ENCODE measurements at places on chromosomes 5 and 9.

- DNase-seq = no peak
Observed at GRCh38 chr9:79176014-79176697, 395.6 kb upstream of the TLE4 start.

- no peak for DNase-seq
Observed at GRCh38 chr9:90547896-90548295, 94.7 kb downstream of the DIRAS2 start.

GRCh38 chr5:151465476-151465875, 18.1 kb downstream of the SLC36A1 start:
- no peak for DNase-seq

DNA sequence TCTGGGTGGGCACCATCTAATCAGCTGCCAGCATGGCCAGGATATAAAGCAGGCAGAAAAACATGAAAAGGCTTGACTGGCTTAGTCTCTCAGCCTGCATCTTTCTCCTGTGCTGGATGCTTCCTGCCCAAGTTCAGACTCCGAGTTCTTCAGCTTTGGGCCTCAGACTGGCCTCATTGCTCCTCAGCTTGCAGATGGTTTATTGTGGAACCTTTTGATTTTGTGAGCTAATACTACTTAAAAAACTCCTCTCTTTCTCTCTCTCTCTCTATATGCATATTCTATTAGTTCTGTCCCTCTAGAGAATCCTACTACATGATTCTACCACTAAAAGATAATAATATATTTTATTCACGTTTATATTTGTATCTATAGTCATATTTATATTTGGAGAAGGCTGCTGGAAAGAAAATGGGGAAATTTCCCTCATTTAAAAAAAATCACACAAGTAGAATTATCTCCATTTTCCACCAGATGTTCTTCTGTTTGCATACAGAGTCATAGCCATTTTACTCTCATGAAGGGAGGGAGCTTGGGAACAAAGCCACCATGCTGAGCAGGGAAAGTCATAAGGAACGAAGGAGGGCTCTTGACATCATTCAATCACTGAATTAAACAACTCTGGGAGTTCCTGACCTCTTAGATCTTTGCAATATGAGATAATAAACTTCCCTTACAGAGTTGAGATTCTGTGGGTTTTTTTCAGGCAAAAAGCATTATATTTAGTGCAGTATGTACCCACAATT, 1137.4 kb upstream of the CDH18 start:
- DNase-seq = no peak

DNA sequence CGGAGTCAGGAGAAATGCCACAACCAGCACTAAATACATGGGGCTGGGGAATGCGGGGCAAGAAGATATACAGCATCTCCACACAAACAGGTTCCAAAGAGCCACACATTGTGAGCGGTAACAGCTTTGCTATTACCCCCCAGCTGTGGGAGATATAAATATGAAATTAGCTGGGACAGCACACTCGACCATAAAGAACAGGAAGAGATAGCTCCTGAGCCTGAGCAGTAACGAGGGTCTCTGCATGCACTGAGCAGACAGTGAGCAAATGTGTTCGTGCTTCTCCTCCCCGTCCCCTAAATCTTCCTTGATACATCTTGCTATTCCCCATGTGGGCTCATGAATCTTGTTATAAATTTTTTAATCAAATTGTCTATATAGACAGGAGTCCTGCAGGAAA, 53.1 kb downstream of the ADAMTS2 start:
- DNase-seq = no peak

- DNase-seq = no peak
Observed at GRCh38 chr9:137764981-137765380, 112.6 kb upstream of the CACNA1B start.

GRCh38 chr5:53445569-53445968, 34.9 kb upstream of the FST start:
- DNase-seq = no peak

DNA sequence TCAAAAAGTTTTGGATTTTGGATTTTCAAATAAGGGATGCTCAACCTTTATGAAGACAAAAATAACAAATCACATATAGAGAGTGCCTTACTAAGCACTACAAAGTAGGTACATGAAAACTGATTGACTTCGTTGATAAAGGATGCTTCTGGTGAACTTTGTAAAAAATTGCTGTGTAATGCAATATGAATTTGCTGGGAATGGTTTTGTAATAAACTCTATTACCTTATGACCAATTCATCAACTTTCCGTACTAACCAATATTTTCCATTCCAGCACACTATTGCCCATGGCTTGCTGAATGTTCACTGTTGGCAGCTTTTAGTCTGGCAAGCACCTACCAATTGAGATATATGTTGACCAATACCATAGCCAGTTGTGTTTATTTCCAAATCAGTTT, 23.4 kb upstream of the ZNF474 start:
- DNase-seq = no peak

DNA sequence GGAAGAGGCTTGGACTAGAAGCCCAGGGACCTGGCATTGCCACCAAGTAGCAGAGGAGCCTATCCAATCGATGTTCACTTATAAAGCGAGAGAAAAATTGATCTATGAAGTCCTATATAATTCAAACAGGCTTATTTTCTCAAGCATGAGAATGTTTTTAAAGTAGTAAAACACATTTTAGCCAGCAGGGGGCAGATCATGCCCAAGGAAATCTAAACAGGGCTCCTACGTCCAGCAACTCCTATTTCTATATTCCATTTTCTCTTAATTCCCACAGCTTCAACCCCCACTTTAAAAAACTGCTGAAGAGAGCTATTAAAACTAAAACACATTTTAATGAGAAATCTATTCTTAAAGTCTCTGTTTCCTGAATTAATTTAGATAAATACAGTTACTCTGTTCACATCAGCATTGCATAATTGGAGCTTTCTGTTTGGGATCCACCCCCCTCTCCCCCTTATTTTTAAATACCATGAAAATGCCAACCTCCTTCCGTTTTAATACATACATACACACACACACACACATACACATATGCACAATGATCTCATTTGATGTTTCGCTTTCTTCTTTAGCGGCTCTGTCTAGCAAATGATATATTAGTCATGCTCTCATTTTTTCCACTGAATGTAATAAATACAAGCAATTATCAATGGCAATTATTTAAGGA, 144.9 kb downstream of the MYO10 start:
- peak; percentile 57 for DNase-seq

GRCh38 chr5:138439477-138440158, 761 bp downstream of the REEP2 start:
- DNase-seq = no peak

DNA sequence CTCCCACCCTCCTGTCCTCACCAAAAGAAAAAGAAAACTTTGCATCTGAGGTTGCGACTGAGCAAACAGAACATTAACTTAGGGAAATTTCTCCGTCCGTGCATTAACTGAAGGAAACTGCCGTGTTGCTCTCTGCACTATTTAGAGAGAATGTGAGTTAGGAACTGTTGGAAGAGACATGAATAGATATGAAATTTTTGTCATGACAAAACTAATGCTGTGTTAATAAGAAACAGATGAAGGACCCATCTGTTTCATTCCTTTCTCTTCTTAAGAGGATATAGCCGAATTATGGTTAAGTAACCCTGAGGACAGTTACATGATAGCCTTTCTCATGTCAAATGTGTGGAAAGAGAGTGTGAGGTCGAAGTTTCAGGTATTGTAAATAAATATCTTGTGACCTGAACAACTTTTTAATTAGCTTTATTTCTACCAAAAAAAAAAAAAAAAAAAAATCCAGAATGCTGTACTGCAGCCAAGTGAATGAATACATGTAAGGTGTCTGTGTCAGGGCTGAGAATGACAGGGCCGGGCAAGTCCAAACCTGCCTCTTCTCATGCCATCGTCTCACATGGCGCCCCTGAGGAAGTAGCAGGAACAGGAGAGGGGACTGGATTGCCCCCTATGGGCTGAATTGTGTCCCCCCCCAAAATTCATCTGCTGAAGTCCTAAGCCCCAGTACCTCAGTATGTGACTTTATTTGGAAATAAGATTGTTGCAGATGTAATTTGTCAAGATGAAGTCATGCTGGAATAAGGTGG, 35.6 kb upstream of the ANKRD33B start:
- no peak for DNase-seq
